Right cardiac atrium (tissue), 5 donors: ENCODE measurements at places on chromosomes 13 and 19. TPM values are rescaled to one million over a fixed set of nuclear protein-coding genes. Genes with fewer than 3 reads are reported as not detected.

RAB3D gene
- 4.1 TPM for polyA plus RNA-seq

MYADM gene
- 110 TPM for polyA plus RNA-seq

PSG2 gene
- polyA plus RNA-seq: not detected

OLFM2 gene
- 15.9 TPM for polyA plus RNA-seq

ZNF471 gene
- polyA plus RNA-seq: 2.8 TPM

BRME1 gene
- 0.48 TPM for polyA plus RNA-seq

GPR4 gene
- polyA plus RNA-seq: 7.7 TPM

PABPC3 gene
- 0.05 TPM for polyA plus RNA-seq

CGB5 gene
- polyA plus RNA-seq: not detected

ZNF135 gene
- 4.2 TPM for polyA plus RNA-seq

WDR87 gene
- not detected for polyA plus RNA-seq

CRB3 gene
- 0.11 TPM for polyA plus RNA-seq

FXYD1 gene
- polyA plus RNA-seq: 289 TPM

CDKN2D gene
- polyA plus RNA-seq: 9.4 TPM

CGB3 gene
- not detected for polyA plus RNA-seq

MEIOSIN gene
- polyA plus RNA-seq: 0.41 TPM

KIR2DL4 gene
- 0.07 TPM for polyA plus RNA-seq

CEACAM19 gene
- polyA plus RNA-seq: 4.4 TPM

GIPR gene
- polyA plus RNA-seq: 8.7 TPM

GPC5 gene
- polyA plus RNA-seq: 1.6 TPM

RHPN2 gene
- 1.8 TPM for polyA plus RNA-seq

GPR12 gene
- not detected for polyA plus RNA-seq

ZNF570 gene
- 3.1 TPM for polyA plus RNA-seq

ZNF441 gene
- polyA plus RNA-seq: 3.0 TPM

METTL21C gene
- polyA plus RNA-seq: not detected

MBNL2 gene
- polyA plus RNA-seq: 23.2 TPM

C13orf42 gene
- polyA plus RNA-seq: not detected

SPATA13 gene
- polyA plus RNA-seq: 8.7 TPM

ZNF844 gene
- polyA plus RNA-seq: 5.6 TPM

ALKBH6 gene
- polyA plus RNA-seq: 18.0 TPM

ZNF543 gene
- 2.1 TPM for polyA plus RNA-seq

MAP1S gene
- polyA plus RNA-seq: 14.7 TPM

CFAP97D2 gene
- not detected for polyA plus RNA-seq

RAVER1 gene
- polyA plus RNA-seq: 9.8 TPM

ZNF534 gene
- polyA plus RNA-seq: 0.34 TPM

C19orf81 gene
- 0.52 TPM for polyA plus RNA-seq

ZNF524 gene
- 27.1 TPM for polyA plus RNA-seq

GNG8 gene
- not detected for polyA plus RNA-seq

DAND5 gene
- 7.0 TPM for polyA plus RNA-seq

NLRP5 gene
- not detected for polyA plus RNA-seq

ZNF560 gene
- polyA plus RNA-seq: not detected
